AG09319 (cell line): ENCODE measurements at places on chromosomes 13 and 19.

GRCh38 chr13:36629057-36629385 lies 44.8 kb upstream of the SERTM1 start:
- no peak for DNase-seq

DNA sequence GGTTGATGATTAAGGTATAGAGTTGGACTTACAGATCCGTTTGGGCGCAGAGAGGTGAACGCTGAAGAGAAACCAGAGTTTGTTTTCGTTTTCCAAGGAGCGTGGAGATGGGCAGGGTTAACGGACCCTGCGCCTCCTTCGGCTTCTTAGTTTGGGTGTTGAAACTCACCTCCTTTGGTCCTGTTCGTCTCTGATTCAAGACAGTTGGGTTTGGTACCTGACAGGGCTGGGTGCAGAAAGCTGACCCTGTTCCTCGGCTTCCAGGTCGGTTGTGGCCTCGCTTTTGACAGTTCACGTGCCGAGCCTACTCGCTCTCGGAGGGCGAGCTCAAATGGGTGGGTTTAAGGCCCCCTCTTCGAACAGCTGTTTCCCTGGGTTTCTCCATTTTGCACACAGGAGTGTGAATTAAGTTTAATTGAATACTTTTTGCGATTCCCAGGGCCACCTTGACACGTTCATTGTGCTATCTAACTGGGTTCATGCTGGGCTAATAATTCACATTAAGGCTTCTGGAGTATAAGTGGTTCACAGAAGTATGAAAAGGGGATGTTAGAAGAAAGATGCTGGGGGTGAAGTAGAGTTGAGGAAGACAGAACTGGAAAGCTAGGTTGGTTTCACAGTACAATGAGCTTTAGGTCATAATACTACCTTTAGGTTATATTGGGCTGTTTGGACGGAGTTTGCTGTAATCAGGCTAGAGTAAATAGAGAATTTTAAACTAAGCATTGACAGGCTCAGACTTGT lies 638 bp downstream of the USPL1 start:
- no peak for DNase-seq

DNA sequence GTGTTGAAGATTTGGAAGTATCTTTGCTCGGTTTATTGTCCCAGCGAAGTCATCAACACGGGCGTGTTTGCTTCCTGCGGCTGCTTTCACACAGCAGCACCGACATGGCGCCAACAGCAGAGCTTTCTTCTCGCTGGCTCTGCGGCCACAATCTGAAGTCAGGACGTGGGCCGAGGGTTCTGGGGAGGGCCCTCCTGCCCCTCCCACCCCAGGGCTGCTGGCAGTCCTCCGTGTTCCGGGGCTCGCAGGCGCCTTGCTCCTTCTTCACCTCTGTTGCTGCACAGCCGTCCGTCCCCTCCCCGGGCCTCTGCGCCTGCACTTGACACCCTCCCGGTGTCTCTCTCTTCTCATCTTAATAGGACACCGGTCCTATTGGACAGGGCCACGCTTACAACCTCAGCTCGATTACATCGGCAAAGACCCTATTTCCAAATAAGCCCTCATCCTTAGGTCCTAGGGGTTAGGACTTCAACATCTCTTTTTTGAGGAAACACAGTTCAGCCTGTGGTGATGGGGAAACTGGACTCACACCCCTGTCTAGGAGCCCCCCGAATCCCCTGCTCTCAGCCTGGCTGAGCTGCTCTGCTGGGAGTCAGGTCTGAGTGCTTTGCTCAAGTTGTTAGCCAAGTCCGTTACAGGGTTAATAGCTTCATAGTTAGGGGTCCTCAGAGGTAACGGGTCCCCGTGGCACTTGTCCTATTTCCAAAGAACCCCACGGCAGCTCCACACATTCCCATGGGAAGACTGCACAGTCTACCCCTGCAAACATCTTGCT lies 2.7 kb upstream of the TEX29 start:
- no peak for DNase-seq

- no peak for DNase-seq
Measured at GRCh38 chr13:45615501-45616101, at the start of gene ERICH6B. Gene ERICH6B (minus strand): TSS chr13:45615739. CDS start chr13:45597005, 18,734 bp downstream.

DNA sequence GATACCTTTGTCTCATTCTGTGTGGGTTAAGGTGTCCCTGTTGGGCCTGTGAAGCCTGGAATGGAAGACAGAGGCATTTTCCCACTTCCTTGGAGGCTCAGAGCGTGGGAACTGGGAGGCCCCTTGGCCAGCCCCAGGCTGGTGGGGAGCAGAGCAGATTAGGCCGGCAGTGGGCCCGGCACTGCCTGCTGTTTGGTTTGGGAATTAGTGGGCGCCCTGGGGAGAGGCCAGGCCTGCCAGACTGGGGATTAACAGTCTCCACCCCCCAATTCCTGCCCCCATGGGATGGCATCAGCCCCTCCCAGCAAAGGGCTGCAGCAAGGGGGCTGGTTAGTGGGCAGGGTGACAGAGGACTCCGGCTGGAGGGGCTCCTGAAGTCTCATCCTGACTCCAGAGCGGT lies 3.1 kb upstream of the BEST2 start:
- no peak for DNase-seq

DNA sequence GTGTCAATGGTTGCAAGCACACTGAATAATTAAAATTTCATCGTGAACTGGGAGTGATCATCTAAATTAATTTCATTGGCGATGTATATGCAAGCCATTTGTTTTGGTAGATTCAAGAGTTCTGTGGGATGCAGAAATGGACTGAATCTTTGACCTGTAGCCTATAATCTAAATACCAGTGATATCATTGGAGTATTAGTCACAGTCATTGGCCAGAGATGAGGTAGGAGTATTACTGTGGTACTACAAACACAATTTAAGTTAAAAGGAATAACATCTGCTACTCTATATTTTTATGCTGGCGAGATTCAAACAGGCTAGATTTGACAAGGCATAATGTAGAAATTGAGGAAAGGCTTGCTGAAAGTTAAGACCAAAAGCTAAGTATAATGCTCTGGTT lies 14.0 kb downstream of the FRY start:
- no peak for DNase-seq

- DNase-seq: no peak
Measured at GRCh38 chr13:91609353-91609752, 210.9 kb downstream of the GPC5 start.

- no peak for DNase-seq
Measured at GRCh38 chr13:24618011-24618955, 61.9 kb upstream of the ATP12A start.

DNA sequence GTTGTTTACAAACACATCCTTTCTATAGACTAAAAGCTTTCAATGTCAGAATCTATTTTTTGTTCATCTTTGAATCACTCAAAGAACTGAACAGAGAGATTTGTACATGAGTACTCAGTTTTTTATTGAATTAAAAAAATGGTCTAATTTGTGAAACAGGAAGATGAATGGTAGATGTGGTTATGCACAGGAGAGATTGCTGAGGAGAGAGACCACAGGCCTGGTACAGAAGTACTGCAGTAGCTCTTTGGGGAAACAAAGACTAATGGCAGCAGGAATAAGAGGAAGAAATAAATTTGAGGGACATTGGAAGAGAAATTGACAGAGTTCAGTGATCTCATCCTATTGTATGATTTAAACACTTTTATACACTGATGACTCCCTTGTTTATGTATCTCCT lies 222.0 kb upstream of the ARGLU1 start:
- no peak for DNase-seq

- DNase-seq: no peak
Measured at GRCh38 chr13:60331249-60332012, 65.6 kb upstream of the TDRD3 start.

DNA sequence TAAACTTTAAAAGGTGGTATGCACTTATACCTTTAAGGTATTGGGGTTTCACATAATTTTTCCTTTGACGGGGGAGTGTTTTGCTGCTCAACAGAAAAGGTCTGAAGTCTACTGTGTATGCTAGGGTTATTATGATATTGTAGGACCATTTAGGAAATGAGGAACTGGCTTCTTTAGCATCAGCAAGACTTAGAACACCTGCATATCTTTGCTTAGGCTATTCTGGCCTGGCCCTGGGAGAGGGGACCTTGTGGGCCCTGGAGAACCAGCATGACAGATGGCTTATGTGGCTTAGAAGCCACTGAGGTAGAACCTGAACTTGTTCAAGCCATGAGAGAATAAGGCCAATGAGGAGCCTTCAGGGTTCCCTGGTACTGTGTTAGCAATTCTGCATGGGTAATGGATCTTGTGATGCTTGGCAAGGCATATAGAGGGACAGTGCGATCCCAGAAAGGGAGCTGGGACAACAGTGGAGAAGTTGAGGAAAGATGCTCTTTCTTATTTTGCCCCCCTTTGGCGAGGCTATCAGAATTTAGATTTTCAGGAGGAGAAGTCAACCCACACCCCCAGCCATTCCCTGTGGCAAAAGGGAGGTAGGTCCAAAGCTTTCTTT lies 4.3 kb downstream of the RGCC start:
- no peak for DNase-seq

GRCh38 chr13:25886438-25887214 lies 165.2 kb downstream of the SHISA2 start:
- DNase-seq: peak; percentile 20

DNA sequence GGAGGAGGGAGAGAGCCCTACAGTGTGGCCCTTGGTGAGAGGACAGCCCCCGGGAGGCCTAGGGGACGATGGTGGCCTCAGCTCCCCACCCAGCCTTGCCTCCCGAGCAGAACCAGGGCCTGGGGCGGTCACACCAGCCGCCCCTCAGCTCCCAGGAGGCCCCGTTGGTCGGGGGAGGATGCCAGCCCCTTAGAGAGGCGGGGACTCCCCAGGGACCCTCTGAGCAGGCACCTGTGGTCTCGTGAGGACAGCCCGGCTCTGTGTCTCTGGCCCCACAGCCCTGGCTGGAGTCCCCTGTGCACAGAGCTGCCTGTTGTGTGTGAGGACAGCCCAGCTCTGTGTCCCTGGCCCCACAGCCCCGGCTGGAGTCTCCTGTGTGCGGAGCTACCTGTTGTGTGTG lies 158.8 kb downstream of the KDM4B start:
- no peak for DNase-seq

- no peak for DNase-seq
Measured at GRCh38 chr13:107370015-107370785, 802.3 kb upstream of the ARGLU1 start.

- no peak for DNase-seq
Measured at GRCh38 chr13:44111701-44112100, 232.0 kb downstream of the LACC1 start.

DNA sequence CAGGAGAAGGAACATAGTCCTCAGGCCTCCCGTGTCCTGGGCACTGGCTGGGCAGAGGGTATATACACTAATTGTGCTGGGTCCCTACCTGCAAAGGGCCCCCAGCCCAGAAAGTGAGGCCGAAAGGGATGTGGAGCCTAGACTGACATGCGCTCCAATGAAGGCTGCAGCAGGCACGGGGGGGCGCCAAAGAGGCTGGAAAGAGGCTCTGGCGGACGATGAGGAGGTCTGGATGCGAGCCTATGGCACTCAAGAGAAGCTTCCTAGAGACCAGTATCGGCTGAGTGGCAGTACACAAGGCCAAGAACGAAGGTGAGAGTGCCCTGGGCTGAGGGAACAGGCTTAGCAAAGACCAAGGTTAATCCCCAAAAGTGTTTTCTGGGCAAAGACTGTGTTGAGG lies 16.6 kb downstream of the VRK3 start:
- DNase-seq: no peak

- no peak for DNase-seq
Measured at GRCh38 chr13:70457474-70457873, 349.2 kb upstream of the KLHL1 start.

DNA sequence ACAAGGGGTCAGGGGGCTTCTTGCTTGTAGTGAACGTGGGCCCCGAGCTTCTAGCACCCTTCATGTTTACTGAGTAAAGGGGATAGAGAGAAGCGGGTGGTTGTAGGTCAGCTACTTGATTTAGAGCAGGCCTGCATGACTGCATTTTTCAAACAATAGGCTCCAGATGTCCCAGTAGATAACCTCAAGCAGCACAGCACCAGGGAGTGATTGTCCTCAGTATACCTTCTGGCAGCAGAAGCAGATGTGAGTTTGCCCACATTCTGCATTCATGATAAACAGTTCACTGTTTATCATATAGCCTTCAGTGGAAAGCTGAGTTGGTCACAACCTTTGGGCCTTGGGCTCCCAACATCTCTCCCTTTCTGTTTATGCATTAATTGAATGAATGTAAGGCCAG lies 4.8 kb downstream of the ZNF439 start:
- DNase-seq: no peak

GRCh38 chr13:23372264-23372906 lies 61.1 kb downstream of the SACS start:
- DNase-seq: no peak

DNA sequence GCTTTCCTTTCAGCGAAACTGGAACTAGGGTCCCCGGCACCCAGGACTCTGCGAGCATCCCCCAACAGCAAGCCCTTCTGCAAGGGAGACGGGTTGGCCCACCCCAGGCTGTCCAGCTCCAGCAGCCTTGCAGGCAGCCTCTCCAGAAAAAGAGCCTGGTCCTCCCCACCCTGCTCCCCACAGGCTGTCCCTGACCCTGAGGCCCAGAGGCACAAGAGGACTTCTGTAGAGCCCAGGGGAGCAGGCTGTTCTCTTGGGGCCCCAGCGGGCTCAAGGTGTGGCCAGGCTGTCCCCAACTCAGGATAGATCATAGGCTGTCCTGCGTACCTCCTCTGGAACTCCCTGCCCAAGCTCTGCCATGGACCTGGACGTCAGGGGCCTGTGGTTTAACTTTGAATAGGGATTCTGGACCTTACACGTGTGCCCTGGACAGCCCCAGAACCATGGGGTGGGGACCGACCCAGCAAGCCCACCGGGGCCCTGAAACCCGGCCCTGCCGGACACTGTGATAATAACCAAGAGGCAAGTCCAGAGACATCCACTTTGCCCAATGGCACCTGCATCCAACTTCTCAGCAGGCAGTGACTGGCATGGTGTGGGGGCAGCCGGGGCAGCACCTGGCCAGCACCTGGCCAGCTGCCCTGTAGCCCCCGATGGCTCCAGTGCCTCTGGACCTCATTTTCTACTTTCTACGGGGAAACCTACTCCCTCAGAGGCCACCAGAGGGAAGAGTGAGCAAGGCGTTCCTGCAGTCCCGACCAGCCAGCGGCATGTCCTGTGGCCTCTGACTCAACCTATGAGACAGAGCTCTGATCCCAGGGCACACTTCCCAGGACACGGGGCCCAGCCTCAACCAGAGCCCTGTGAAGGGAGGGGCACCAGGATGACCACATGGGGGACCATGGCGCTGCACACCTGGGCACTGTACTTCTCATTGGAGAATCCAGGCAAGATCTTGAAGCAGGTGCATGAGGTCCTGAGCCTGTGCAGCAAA lies 50.9 kb upstream of the TPM4 start:
- DNase-seq: peak; percentile 19

DNA sequence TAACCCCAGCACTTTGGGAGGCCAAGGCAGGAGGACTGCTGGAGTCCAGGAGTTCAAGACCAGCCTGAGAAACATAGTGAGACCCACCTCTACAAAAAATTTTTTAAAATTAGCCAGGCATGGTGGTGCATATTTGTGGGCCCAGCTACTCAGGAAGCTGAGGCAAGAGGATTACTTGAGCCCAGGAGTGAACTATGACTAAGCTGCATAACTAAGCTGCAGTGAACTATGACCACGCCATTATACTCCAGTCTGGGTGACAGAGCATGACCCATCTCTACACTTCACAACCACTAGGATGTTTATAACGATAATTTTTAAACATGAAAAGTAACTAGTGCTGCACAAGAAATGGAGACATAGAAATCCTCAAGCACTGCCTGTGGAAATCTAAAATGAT lies 352.7 kb upstream of the SGCG start:
- no peak for DNase-seq
